ENCODE measurements at places on chromosomes 13 and 19. TPM values are rescaled to one million over a fixed set of nuclear protein-coding genes. Genes with fewer than 3 reads are reported as not detected.

CASP14 gene
- not detected for total RNA-seq

DNA sequence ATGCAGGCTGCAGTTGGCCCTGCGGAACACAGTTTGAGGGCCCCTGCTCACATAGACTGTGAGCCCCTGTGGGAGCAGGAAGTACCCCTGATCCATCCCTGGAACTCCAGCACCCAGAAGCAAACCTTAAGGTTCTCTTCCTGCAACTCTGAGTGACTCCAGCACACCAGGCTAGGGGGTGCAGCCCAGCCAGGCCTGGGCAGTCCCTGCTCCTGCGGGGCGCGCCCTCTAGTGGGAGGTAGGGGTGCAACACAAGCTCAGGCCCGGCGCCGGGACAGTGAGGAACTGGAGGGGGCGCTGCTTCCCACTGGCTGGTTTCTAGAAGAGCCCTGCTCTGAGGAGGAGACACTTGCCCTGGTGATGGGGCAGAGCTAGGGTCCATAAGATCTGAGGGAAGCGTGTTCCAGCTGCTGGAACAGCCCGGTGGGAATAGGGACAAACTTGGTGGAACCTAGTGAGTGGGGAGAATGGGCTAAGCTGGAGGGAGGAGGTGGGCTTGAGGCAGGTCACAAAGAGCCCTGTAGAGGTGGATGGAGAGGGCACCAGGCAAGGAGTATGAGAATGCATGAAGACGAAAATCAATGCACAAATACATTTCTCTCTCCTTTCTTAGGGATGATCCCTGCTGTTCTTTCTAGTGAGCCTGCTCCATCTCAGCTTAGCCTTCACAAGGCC is 5.0 kb downstream of the ZSCAN5A start:
- DNase-seq: peak; percentile 44

DNA sequence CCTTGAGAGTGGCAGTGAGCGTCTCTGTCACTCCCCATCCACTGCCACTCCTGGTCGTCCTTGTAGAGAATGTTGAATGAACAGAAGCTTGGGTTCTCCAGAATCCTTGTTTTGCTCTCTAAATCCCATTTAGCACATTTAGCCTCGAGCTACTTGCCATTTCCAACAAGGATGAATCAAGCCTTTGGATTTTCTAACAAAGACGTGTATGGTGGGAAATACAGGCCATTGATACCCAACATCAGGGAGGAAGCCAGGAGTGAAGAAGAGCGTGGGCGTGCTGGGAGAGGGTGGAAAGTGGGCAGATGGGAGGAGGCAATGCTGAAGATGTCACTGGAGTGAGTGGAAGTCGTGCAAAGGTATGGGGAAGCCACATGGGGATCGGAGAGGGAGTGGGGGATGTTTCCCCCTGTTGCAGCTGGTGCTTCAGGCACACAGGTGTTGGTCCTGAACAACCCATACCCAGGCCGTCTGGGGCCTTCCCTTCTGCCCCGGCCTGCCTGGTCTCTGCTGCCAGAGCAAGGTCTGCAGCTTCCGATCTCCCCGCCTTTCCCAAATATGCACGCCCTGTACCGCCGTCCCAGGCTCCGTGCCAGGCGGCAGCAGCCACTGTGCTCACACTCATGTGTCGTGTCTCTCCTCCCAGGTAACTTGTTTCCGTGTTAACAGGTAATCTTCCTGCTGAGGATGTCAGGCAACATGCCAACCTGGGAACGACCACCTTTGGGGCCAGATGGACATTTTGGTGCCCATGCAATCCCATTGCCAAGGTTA is 48.7 kb downstream of the ZIC5 start:
- no peak for DNase-seq

DNA sequence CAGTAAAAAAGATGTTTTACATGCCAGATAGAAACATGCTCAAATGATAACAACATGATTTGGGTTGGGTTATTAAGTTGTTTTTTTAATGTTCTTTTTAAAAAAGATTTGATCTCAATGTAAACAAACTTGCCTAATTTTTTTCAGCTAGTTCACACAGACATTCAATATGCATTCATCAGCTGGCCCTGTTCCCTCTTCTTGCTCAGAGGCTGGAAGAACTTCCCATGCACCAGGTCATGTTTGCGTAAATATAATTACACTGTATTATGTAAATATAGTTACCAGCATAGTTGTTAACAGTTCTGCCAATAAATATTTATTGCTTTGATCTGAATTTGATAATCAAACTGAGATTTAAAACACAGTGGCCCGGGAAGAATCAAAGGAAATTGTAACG is 70.6 kb downstream of the ATP11A start:
- DNase-seq: no peak

GRCh38 chr19:17058236-17058635 is 17.0 kb downstream of the HAUS8 start:
- no peak for DNase-seq

DNA sequence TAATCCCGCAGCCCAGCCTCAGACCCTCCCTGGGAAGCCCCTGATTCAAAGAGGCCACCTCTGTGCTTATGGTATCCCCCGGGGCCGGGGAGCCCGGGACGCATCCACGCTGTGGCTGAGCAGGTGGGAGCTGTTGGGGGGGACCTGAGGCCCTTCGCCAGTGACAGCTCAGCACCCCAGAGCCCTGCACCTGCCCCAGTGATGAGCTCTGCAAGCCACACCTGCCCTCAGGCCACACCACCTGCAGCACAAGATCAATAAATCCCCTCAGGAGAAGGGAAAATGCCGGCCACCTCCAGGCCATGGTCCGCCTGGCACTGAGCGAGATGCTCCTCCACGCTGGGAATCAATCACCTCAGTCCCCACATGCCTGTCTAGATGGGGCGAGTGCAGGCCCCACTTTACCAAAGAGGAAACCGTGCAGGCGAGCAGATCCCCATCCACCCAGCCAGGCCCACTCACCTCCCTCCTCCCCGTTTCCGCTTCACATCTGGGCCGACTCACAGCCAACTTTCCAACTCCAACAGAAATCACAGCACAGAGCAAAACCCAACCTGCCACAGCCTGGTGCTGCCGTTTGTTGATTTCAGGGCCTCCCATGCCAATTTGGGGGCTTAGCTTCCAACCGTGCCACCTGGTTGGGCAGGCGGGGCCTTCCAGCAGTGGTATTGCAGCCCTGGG is 12.8 kb downstream of the MOB3A start:
- DNase-seq: no peak

GRCh38 chr13:95033890-95034289 is 267.4 kb downstream of the ABCC4 start:
- no peak for DNase-seq

DNA sequence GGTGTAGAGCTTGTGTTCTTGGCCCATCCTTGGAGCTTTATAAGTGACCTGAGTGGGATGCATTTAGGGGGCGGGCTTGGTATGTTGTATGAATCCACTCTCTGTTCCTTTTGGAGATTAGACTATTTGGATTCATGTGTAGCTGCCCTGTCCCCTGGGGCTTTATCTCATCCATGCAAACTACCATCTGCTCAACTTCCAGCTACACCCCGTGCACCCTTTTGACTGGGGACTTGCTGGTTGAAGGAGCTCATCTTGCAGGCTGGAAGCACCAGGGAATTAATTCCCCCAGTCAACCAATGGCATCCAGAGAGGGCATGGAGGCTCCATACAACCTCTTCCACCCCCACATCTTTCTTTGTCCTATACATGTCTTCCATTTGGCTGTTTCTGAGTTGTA is 6.1 kb downstream of the CLEC4M start:
- DNase-seq: no peak

- DNase-seq: no peak
These were observed 55.1 kb downstream of the GPR180 start for GRCh38 chr13:94656766-94657165.
